ENCODE measurements at places on chromosomes 11 and 22. TPM values are rescaled to one million over a fixed set of nuclear protein-coding genes. Genes with fewer than 3 reads are reported as not detected.
A peak's percentile ranks its signal among the peaks of the same experiment; 100 is the strongest.

PHF5A gene
- 22.4 TPM for total RNA-seq

MMP11 gene
- 15.4 TPM for total RNA-seq

CEP126 gene
- 5.8 TPM for total RNA-seq

TMEM86A gene
- total RNA-seq, result 4.8 TPM

RAPSN gene
- total RNA-seq, result 0.50 TPM

GRM5 gene
- total RNA-seq, result not detected

TRIM51 gene
- not detected for total RNA-seq

JAML gene
- total RNA-seq, result 2.3 TPM

RASD2 gene
- total RNA-seq, result 3.2 TPM

ROBO4 gene
- total RNA-seq, result 13.8 TPM

EHF gene
- total RNA-seq, result 0.47 TPM

SERPING1 gene
- total RNA-seq, result 216 TPM

DNA sequence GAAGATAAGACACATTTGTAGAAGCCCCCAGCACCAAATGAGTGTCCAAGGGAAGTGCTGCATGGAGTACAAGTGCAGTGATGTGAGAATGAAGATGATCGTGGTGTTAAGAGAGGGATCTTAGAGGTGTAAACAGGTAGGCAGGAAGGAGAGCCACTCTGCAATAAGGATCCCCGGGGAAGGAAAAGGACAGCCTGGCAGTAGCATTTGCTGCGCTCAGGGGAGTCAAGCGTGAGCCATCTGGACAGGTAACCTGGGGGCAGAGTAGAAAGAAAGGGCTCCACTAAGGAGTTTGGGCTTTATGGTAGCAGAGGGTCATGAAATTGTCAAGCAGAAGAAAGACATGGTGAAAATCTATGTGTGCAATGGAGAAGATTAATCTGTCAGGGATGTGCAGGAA, 587.2 kb downstream of the BUD13 start:
- no peak for DNase-seq

DNA sequence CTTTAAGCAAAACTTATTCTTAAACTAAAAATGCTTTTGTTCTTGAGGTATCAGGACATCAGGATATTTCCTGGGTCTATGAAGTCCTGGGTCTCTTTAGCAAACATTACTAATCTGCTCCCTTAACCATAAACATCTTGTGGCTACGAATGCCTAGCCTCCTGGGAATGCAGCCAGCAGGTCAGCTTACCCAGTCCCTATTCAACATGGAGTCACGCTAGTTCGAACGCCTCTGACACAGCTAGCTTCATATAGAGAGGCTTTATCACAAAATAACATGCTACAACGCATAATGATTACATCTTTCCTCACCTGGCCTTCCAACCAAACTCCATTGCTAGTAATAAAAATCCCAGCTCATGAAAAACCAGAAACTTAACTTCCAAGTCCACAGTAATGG, 17.5 kb upstream of the FIBIN start:
- DNase-seq, result no peak

- DNase-seq, result no peak
Observed at GRCh38 chr11:73205661-73206343, 12.3 kb upstream of the P2RY2 start.

DNA sequence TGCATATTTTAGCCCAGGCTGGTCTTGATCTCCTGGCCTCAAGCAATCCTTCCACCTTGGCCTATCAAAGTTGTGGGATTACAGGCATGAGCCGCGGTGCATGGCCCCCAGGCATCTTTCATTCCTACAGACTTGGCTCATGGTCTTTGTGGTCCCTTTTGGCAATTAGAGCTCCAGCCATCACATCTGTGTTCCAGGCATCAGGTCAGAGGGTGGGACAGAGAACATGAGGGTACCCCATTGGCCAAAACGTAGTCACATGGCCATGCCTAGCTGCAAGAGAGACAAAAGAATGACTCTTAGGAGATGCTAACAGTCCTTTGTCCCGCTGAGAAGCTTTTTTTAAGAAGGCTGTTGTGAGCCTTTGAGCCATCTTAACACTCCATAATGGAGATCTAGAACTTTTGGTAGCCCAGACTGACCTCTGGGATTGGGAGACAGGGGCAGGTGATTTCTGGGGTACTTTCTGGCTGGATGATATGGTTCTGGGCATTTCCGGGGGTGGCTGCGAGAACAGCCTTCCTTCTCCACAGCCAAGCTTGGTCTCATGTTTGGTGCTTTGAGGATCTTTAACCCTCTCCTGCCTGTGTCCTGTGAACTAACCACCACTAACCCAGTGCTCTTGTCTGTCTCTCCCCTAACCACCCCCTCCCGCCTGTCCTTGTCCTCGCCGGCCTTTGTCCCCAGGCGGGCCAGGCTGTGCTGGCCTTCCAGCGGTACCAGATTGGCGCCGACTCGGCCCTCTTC, 18.4 kb upstream of the TAB1 start:
- DNase-seq, result no peak

GRCh38 chr11:57391539-57391938, 1.1 kb upstream of the PRG2 start:
- no peak for DNase-seq

DNA sequence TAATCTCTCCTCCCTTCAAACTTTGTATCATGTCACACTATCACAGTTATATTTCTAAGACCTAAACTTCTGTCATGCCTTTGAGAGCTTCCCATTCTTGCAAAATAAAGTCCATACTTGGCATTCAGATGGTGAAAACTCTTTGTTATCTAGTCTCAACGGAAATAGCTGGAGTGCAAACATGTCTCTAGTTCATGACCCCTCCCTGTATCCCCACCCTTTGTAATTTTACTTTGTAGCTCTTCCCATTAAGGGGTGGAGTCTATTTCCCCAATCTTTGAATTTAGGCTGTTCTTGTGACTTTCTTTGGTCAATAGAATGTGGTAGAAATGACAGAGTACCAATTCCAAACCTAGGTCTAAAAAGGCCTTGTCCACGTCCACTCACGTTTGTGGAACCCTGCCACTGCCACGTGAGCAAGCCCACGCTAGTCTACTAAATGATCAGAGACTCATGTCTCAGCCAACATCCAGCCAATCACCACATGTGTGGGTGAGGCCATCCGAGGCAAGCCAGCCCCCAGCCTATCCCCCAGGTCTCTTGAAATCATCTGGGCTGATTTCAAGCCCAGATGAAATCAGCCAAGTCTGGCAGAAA, 23.4 kb downstream of the SLN start:
- peak; percentile 29 for DNase-seq

DNA sequence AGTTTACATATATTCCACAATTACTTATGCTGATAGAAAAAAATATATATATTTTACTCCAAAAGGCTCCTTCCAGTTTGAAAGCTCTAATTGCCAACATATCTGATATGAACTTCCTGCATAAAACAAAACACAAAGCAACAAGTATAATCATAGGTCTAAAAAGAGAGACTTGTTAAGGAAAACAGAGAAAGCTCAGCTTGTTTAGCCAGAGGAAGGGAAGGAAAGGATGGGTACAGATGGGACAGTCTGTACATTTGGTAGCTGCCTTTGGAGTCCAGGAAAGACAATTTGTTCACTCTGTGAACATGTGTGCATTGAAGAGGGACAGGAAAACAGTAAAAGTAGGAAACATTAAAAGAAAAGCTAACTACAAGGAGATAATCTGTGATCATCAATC, 45.7 kb upstream of the AKIP1 start:
- DNase-seq, result no peak

GRCh38 chr11:61918938-61919704, 1.8 kb upstream of the RAB3IL1 start:
- DNase-seq, result peak; percentile 85

DNA sequence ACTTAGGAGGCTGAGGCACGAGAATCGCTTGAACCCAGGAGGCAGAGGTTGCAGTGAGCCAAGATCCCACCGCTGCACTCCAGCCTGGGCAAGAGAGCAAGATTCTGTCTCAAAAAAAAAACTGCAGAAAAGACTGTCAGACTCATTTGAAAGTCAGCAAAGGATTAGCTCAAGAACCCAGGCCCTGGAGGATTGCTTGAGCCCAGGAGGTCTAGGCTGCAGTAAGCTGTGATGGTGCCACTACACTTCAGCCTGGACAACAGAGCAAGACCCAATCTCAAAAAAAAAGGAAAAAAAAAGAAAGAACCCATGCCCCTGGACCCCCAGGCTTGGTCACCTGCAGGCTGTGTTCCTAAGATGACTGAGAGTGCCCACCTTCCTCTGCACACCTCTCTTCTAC, 16.2 kb downstream of the LIF start:
- DNase-seq, result no peak

DNA sequence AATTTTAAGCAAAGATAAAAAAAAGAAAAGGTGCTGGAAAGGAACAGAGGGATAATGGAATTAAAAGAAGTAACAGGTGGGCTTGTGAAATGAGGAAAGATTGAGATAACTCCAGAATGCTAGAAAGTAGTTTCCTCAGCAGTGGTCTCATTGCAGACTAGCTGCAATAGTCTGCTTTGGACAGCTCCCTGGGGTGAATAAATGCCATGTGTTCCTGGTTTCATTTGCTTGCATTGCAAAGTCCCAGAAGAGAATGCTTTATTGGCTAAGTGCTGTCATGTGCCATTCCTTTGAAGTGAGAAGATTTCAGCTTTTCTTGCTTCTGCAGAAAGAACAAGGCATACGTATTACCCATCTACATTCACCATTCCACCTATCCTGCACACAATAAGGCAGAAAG, 478.8 kb upstream of the RAG2 start:
- no peak for DNase-seq

- DNase-seq, result no peak
Observed at GRCh38 chr22:32328306-32329201, 29.1 kb upstream of the RFPL3 start.

- DNase-seq, result peak; percentile 76
Observed at GRCh38 chr11:8719211-8719649, 36.6 kb downstream of the RPL27A start.

DNA sequence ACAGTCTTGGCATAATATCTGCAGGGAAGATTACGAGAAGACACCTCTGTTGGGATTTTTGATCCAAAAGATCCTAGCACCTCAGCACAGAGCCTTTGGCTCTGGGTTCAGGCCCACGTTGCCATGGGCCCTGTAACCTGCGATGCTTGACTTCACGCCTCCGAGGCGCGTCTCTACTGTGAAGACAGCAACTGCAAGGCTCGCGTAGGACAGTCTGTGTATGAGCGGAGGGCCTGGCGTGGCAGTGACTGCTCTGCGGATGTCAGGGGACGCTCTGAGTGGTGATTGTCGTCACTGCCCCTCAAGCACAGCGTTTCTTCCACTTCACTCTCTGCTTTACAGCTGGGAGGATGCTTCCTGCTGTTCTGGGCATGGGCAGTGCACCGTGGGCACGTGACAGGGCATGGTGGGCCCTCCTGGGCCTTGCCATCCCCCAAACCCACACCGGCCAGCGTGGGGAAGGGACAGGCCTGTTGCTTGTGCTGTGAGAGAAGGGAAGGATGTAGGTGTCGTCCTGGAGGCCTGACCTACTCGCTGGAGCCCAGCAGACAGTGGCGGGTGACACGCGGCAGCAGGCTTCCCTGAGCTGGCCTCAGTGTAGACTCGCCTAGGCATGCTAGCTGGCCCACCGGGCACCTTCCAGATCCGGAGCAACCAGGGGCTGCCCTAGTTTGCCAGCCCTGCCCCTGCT, 26.5 kb downstream of the GLB1L2 start:
- DNase-seq, result no peak

GRCh38 chr11:96276836-96277235, 66.2 kb downstream of the MAML2 start:
- no peak for DNase-seq

GRCh38 chr11:18379201-18379600, 15.2 kb upstream of the LDHA start:
- DNase-seq, result no peak

- DNase-seq, result no peak
Observed at GRCh38 chr22:48920776-48921241, 906.9 kb downstream of the BRD1 start.

DNA sequence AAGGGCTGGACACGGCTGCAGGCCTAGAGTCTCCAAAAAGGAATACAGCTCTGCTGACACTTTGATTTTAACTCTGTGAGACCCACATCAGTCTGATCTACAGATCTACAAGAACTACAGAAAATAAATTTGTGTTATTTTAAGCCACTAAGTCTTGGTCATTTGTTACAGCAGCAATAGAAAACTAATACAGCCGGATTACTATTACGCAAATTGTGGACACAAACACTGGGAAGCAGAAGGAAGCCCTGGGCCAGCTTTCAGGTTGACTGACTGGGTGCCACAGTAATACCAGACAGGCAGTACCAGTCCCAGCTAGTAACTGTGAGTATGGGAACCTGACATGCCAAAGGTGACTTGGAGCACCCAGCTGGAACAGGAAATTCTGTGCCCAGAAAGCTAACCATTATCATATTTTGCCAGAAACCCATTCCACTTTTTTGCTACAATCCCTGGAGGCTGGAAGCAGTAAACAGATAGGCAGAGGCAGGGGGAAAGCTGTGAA, 13.4 kb downstream of the SLC25A17 start:
- no peak for DNase-seq

DNA sequence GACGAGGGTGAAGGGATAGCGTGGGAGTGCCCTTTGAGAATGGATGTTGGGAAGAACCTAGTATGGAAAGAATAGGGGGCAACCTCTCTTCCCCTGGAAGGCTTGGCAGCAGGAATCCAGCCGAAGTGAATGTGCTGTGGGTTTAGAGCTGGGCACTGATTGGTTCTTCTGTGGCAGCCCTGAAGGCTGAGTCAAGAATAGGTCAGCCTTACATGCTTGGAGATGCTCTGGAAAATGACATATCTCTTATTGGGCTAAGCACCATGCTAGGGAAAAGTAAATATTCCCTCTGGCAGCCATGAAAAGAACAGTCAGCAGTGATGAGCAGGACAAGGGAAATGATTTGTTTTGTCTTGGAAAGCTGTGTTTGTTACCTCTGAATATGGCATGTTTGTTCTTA, 149.5 kb downstream of the COMMD9 start:
- no peak for DNase-seq

GRCh38 chr11:104772806-104773241, 125.4 kb downstream of the CASP12 start:
- DNase-seq, result no peak

DNA sequence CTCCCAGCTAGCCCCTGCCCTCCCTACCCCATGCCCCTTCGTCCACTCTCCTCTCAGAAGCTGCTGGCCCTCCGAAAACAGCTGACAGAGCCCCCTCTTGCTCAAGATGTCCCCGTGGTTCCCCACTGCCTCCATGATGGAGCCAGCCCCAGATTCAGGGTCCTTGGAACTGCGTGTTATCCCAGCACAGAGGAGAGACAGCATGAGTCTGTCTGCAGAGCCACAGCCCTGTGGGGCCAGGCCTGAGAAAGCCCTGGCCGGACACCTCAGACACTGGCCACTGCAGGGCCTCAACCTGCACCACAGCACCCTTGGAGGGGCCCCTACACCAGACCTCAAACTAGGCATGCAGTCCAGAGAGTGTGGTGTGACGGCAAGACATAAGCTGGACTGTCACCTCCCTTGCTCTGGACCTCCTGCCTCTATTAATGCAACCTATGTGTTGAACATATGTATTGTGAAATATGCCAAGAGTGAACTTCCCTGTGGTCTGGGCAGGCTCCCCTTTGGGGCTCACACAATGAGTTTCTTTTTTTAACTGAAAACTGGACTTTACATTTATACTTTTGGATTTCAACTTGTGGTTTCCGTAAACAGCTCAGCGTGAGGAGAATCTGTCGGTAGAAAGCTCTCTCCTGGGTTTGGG, 9.6 kb downstream of the PNPLA5 start:
- DNase-seq, result no peak

- DNase-seq, result peak; percentile 55
Observed at GRCh38 chr11:76783294-76783895, at the start of gene TSKU. TSKU (plus strand) TSS chr11:76783356; CDS start chr11:76795617, 12,261 bp downstream.

- peak; percentile 73 for DNase-seq
Observed at GRCh38 chr22:39090426-39091064, 6.5 kb upstream of the APOBEC3H start.

GRCh38 chr11:100438376-100438775, 248.7 kb upstream of the ARHGAP42 start:
- DNase-seq, result no peak

- DNase-seq, result no peak
Observed at GRCh38 chr11:70251659-70252321, 18.7 kb upstream of the PPFIA1 start.

All from right cardiac atrium (tissue), 5 donors.